NCI-H774 (cell line): ENCODE measurements at places on chromosomes 2 and 18.

DNA sequence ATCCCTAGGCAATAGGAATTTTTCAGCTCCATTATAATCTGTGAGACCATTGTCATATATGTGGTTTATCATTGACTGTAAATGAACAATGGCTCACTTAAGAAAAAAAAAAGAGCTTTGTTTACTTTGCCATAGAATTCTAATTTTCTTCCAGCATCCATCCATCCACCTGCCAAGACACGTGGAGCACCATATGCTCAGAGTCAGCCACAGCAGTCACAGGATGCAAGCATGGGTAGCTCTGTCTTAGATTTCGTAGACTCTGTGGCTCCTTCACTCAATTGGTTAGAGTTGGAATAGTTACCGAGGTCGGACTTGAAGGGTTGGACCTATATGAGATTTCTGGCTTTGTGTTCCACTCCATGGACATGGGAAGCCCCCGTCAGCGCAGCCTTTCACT, 75.6 kb downstream of the COA5 start:
- DNase-seq, result no peak

GRCh38 chr18:76389716-76390115, 105.3 kb downstream of the ZNF516 start:
- no peak for DNase-seq

DNA sequence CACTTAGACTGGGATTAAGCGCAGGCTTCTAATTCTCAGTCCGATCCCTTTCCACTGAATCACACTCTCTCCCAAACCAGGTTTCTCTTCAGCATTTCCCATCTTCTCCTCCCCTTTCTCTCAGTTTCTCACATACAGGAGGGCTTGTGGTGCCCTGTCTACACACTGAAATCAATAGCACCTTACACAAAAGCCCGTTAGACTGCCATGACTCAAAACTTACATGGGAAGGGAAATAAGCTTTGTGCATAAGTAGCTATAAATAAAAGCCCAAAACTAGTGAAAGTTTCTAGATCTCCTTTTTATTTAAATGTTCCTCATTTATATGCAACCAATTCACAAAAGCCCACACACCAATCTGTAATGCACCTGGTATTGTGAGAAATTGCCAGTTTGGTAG, 318.4 kb downstream of the TXNL1 start:
- DNase-seq, result no peak

GRCh38 chr2:30677861-30678385, 129.3 kb downstream of the CAPN13 start:
- no peak for DNase-seq

DNA sequence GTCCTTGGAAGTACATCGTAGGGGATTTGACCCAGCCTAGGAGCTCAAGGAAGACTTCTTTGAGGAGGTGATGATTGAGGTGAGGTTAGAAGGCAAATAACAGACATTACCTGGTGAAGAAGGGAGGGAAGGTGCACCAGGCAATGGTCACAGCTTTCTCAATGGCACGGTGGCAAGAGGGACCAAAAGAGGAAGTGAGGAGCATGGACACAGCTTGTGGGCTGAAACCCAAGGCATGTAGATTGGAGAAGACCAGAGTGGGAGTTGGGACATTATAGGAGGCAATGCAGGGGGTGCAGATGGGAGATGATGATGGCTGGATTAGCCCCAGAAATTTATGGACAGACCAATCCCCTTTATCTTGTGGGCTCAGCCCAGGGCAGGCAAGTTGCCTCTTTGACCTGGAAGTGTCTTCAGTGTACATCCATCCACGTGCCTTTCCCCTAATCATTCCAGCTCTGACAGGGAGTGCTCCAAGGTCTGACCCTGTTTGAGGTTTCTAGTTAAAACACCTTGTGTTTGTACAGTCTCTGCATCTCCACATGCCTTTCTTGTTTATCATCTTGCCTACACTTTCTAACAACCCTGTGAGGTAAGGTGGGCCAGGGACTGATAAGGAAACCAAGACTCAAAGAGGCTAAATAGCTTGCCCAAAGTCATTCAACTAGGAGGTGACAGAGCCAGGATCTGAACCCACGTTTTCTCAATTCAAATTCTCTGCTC, 59.1 kb downstream of the NRP2 start:
- DNase-seq, result no peak

GRCh38 chr2:96202152-96202854, 6.3 kb downstream of the STARD7 start:
- DNase-seq, result no peak

GRCh38 chr18:34933909-34934661, 107.1 kb upstream of the MAPRE2 start:
- DNase-seq, result no peak

DNA sequence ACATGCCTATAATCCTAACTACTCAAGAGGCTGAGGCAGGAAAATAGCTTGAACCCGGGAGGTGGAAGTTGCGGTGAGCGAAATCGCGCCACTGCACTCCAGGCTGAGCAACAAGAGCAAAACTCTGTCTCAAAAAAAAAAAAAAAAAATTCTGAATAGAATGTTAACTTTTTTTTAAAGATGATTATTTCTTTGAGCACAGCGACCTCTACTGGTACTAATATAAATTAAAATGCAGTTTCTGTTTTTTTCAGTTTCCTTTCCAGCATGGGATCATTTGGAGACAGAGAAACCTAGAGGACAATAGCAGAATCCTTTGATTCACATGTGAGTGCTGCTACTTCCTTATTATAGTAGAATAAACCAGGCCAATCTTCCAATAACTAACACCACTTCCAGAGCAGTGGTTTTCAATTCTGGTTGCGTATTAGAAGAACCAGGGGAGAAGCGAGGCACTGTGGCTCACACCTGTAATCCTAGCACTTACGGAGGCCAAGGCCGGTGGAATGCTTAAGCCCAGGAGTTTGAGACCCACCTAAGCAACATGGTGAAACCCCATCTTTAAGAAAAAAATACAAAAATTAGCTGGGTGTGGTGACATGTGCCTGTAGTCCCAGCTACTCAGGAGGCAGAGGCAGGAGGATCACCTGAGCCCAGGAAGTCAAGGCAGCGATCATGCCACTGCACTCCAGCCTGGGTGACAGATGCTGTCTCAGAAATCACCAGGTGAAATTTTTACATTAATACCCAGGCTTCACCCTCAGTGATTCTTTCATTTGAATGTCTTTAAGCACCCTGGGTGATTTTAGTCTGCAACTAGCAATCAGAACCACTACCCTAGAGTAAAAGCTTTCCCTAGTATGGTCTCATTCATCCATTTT, 10.1 kb downstream of the SRSF7 start:
- no peak for DNase-seq

DNA sequence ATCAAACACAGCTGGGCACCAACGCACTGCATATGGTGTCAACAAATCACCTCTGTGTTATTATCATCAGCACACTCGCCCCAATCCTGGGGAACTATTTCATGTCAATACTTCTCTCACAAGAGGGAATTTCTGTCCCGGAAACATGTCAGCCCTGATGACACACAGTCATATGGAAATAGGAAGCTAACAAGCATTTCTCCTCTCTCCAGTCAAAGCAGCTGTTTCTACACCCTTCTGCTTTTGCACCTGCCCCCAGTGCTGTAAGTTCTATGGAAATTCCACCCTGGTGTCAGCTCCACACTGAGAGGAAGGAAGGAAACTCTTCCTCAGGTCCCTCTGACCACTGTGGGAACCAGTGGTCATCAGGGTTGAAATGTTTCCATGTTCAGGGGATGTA, 447.6 kb upstream of the ID2 start:
- DNase-seq, result peak; percentile 34

GRCh38 chr2:80374105-80374504, 69.6 kb upstream of the LRRTM1 start:
- DNase-seq, result no peak

- no peak for DNase-seq
Measured at GRCh38 chr18:68262690-68263294, 452.1 kb downstream of the TMX3 start.

DNA sequence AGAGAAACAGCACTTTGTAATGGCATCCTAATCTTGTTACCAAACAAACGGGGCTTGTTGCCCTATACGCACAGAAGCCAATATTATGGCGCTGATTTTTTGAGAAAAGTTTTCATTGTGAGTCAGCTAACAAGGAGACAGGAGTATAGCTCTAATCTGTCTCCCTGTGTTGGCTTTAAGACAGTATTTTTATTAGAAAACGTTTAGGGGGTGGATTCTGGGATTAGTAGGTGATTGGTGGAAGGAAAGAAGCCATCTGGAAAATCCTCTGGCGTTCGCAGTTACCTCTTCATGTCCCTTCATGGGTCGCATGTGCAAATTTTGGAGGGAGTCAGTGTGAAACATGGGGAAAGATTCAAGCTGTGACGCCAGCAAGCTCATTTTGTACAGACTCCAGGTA, 698 bp upstream of the TMEM237 start:
- DNase-seq, result no peak

DNA sequence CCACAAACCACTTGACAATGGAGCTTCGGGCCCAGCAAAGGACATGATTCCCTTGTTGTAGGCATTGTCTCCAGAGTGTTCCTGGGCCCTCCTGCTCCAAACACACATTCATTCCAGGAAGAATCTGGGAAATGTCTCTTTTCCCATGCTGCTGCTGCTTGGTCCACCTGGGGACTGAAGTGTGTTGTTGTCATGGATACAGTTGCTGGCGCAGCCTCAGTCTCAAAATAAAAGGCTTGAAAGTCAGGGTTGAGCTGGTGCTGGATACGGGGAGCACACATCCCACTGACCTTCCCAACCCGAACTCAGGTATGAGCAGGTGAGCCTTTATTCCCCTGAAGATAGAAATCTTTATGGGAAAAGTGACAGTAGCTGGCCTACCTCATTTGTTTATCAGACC, 30.6 kb upstream of the SPP2 start:
- DNase-seq, result peak; percentile 34

GRCh38 chr2:197777823-197778407, 7.2 kb downstream of the BOLL start:
- DNase-seq, result peak; percentile 8

DNA sequence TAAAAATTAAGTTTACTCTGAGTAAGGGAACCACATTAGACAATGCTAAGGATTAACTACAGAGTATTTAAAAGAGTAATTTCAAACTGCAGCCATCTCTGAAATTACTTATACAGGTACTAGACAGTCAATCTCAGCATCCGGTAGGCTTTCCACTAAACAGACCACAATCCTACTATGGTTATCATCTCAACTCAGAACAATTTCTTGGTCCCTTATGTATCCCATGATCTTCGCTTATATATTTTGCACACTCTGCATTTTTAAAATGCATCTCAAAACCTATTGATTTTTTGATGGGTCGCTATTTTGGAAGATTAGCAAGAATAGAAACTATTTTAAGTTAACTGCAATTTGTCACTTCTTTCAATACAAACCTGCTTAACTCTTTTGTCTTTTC, 1.4 kb downstream of the PPP4R1 start:
- no peak for DNase-seq

GRCh38 chr2:132392221-132392620, 24.4 kb upstream of the GPR39 start:
- no peak for DNase-seq

GRCh38 chr2:157813467-157813866, 62.7 kb downstream of the ACVR1 start:
- no peak for DNase-seq

DNA sequence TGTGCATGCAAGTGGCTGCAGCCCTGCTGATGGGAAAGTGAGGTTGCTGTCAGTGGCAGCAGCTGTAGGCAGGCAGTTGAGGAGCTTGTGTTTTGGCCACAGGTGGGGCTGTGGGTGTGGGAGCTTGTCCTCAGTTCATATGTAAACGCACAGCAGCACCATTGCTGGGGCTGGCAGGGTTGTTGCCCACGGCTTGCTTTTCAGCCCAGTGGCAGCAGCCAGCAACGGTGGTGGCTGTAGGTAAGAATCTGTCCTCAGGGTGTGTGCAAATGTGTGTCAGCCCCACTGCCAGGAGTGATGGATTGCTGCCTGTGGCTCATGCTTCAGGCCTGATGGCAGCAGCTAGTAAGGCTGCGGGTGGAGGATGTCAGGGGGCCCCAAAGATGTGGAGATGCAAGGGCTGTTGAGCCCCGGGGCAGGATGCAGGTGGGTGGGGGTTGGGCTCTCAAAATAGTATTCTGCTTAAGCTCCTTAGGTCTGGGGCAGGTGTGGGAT, 141.3 kb upstream of the THUMPD2 start:
- DNase-seq, result no peak

GRCh38 chr2:11836647-11837219, 90.3 kb downstream of the LPIN1 start:
- no peak for DNase-seq

DNA sequence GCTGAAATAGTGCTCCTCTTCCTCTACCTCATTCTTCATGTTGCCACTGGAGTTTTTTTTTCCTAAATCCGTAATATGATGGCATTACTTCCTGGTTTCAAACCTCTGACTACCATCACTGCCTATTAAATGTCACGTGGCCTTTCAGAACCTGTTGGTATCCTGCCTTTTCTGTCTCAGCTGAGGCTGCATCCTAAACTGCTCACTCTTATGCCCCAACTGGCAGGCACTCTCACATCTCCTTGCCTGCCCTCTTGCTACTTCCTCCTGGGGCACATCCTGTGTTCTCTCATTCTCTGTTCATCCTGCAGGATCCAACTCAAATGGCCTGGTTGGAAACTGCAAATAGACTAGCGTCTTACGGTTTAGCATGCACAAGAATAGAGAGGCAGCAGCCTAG, 468.1 kb upstream of the FANCL start:
- DNase-seq, result no peak

- DNase-seq, result peak; percentile 42
Measured at GRCh38 chr2:182186132-182186735, 200.6 kb downstream of the PPP1R1C start.

DNA sequence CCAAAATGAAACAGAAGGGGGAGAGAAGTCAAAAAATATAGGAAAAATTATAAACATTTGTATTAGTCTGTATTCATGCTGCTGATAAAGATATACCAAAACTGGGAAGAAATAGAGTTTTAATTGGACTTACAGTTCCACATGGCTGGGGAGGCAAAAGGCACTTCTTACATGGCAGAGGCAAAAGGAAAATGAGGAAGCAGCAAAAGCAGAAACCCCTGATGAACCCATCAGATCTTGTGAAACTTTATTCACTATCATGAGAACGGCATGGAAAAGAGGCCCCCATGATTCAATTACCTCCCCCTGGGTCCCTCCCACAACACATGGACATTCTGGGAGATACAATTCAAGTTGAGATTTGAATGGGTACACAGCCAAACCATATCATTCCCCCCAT, 79.1 kb downstream of the ZRANB3 start:
- no peak for DNase-seq

DNA sequence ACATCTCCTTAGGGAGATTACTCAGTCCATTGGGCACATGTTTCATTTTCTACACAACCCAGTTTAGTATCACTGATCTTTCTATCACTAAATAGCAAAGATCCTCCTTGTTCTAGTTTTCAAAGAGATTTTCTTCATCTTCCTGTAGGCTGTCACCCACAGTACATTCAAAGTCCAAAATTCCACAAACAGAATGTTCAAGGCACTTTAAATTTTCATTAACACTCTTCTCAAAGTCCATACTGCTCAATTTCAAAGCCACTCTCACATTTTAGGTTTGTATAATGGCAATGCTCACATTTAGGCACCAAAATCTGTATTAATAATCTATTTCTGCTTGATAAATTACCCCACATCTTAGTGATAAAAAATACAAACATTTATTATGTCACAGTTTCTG, 152.8 kb downstream of the FSIP2 start:
- no peak for DNase-seq

GRCh38 chr2:46512185-46512584, 32.8 kb downstream of the TMEM247 start:
- no peak for DNase-seq
